ENCODE measurements at places on chromosomes 12 and 14. TPM values are rescaled to one million over a fixed set of nuclear protein-coding genes. Genes with fewer than 3 reads are reported as not detected.

Gene PPP1R36
- 0.42 TPM for total RNA-seq

Gene FAM234B
- total RNA-seq = 5.2 TPM

Gene TPH2
- not detected for total RNA-seq

Gene FGFR1OP2
- total RNA-seq = 55.2 TPM

Gene STXBP6
- 1.8 TPM for total RNA-seq

Gene RAD51AP1
- total RNA-seq = 2.8 TPM

Gene SPRYD4
- total RNA-seq = 3.6 TPM

Gene CD163
- 229 TPM for total RNA-seq

Gene GPRC5A
- total RNA-seq = 36.6 TPM

Gene SAMD15
- 0.42 TPM for total RNA-seq

Gene TAS2R20
- 4.8 TPM for total RNA-seq

Gene MYH6
- total RNA-seq = not detected

Gene KRT83
- not detected for total RNA-seq

- no peak for DNase-seq
Measured at GRCh38 chr14:74478996-74479635, 14.0 kb downstream of the NPC2 start.

GRCh38 chr14:91249841-91250616, 5.5 kb upstream of the GPR68 start:
- DNase-seq = no peak

DNA sequence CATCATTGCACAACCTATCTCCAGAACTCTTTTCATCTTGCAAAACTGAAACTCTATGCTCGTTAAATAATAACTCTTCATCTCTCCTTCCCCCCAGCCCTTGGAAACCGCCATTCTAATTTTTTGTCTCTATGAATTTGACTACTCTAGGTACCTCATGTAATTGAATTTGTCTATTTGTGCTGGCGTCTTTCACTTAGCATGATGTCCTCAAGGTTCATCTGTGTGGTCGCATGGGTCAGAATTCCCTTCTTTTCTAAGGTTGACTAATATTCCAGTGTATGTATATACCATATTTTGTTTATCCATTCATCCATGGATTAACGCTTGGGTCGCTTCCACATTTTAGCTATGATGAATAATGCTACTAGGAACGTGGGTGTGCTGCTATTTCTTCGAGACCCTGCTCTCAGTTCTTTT, 80.1 kb downstream of the PLXNC1 start:
- no peak for DNase-seq

- no peak for DNase-seq
Measured at GRCh38 chr12:77115471-77115870, 50.1 kb upstream of the E2F7 start.

- DNase-seq = no peak
Measured at GRCh38 chr12:65156366-65156841, 13.0 kb upstream of the LEMD3 start.

GRCh38 chr12:54932038-54932437, 52.5 kb downstream of the TESPA1 start:
- no peak for DNase-seq

GRCh38 chr12:27552886-27553560, 29.0 kb downstream of the PPFIBP1 start:
- no peak for DNase-seq

DNA sequence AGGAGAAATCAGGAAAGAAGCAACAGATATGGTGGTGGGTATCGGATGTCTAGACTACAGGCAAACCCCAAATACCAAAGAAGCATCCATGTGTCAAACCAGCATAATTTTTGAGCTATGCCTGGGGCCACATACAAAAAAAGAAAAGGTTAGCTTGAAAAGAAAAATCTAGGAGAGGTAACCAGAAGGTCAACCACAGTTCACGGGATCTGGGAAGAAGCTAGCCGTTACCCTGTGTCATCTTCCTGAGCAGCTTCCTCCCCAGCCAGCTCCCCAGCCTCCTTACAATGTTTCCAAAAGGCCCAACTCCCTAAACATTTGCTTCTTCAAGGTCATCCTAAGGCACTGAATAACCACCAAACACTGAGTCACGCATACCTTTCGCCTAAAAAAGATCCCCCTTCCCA, 3.1 kb downstream of the SINHCAF start:
- DNase-seq = no peak

- DNase-seq = no peak
Measured at GRCh38 chr12:12555656-12556055, 7.0 kb downstream of the DUSP16 start.

DNA sequence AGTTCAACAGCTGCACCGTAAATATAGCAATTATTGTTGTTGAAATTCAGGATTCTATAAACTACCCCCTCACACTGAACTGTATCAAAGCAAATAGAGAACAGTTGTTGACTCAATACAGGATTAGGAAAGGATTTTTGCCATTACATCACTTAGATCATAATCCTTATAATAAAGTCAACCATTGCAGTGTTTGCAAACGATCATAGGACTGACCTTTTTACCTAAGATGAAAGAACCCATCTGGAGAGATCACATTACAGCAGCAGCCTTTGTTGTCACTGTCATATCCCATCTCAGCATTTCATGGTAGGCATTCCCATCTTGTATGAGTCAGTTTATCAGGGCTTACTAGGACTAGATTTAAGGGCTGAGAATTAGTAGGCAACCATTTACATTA, 96.1 kb downstream of the IPO8 start:
- no peak for DNase-seq

DNA sequence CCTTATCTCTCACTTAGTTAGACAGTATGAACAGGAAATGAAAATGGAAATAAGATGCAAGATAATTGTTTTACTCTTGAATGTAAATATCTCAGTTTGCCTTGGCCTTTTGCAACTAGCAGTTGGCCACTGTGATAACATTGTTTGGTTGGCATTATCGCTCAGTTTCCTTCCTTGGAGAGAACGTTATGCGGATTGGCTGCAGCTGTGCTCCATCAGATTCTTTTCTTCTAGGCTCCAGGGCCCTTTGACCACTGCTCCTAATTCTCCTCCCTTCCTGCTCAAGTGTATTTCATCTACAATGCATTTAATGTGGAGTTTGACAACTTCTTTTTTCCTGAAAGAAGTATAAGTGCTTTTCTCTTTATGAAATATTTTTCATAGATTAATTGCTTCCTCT, 284.2 kb downstream of the ADAMTS20 start:
- DNase-seq = no peak

GRCh38 chr14:61329478-61330051, 8.2 kb downstream of the PRKCH start:
- DNase-seq = no peak

- DNase-seq = no peak
Measured at GRCh38 chr12:45416126-45416525, 200.2 kb downstream of the ANO6 start.

DNA sequence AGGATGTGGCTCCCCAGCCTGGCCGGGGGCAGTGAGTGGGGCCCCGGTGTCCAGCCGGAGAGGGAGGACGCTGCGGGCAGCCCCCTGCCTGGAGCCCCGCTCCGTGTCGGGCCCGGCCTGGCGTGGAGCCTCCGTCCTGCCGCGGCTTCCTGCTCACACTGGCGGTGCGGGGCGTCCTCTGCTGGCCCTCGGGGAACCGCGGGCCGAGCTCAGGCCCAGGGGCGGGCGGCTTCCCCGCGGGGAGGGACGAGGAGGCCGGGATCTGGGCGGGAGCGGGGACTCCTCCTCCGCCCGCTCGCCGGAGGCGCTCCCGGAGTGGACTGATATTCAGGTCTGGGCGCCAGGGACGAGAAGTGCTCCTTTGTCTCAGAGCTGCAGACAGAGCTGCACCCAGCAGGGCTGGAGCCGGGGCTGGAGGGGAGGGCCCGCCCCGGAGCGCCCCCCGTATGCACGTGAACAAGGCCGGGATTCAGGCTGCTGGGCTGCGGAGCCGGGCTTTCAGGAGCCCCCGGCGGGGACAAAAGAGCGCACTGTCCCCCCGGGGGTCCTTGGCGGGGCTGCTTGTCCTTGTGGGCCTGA, 2.2 kb downstream of the MMP17 start:
- DNase-seq = peak; percentile 83

- no peak for DNase-seq
Measured at GRCh38 chr12:113467502-113468364, 3.9 kb downstream of the LHX5 start.

DNA sequence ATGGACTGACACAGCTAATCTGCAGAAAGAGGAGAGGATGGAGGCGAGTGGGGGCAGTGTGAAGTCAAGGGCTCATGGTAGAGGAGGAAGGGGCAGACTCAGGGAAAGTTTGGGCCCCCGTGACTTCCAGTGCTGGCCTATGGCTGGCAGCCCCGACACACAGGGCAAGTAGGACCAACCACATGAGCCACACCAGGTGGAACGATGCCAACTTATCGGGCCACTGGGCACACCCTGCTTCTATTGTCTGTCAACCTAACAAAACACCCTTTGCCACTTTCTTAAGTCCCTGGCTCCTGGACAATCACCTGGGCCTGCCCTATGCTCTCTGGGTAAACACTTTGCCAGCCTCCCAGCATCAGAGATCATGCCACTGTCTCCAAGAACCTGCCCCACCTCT, 65.2 kb upstream of the PSMC1 start:
- no peak for DNase-seq

- peak; percentile 72 for DNase-seq
Measured at GRCh38 chr14:100292776-100293461, 13.3 kb downstream of the SLC25A29 start.

- DNase-seq = no peak
Measured at GRCh38 chr12:91119089-91119488, 7.8 kb upstream of the LUM start.

DNA sequence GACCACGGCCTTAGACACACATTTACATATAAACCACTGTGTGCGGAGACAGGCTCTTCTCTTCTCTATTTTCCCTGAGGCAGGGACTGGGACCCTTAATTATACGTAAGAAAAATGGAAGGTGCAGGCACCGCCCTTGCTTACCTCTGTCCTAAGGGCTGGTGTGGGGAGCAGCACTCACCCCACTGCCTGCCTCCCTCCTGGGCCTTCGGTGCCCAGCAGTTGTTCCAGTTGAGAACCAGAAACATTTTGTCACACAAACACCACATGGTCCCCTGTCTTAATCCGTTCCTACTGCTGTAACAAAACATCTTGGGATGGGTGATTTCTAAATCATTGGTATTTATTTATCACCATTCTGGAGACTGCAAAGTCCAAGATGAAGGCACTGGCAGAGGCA, 192.7 kb upstream of the DIO3 start:
- no peak for DNase-seq

DNA sequence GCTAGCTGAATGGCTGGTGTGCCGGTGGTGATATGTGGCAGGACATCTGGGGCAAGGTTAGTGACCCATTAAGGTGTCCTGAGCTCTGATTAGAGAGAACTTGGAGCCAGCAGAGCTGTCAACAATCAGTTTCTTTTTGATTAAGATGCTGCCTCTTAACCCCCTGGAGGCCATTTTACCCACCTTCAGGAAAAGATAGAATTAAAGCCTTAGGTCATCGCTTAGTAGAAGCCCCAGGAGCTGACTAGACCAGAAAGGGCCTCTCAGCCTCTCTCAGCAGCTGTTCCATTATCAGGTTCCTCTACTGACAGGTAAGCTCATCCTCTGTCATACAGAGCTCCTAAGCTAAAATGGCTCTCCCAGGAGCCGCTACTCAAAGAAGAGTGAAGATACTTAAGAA, 339.0 kb downstream of the FUT8 start:
- no peak for DNase-seq

- no peak for DNase-seq
Measured at GRCh38 chr14:29391801-29392200, 535.8 kb downstream of the PRKD1 start.

- DNase-seq = no peak
Measured at GRCh38 chr12:44334347-44334746, 498.5 kb downstream of the TMEM117 start.

DNA sequence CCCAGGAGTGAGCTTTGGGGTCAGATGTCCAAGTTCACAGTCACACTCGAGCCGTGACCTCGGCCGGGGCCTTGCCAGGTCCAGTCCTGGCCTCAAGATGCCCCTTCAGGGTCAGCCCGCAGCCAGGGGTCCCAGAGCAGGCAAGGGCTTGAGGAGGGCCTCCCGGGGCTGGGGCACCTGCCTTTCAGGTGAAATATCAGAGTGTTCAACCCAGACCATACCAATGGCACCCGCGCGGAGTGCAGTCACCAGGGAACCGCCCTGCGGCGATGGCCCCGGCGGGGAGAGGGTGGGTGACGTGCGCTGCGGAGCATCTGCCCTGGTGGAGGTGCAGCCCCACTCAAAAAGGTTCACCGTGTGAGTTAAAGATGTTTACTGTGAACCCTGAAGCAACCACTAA, 16.9 kb downstream of the LRCOL1 start:
- DNase-seq = peak; percentile 32

- no peak for DNase-seq
Measured at GRCh38 chr12:10027721-10028120, 2.8 kb upstream of the CLEC9A start.

- no peak for DNase-seq
Measured at GRCh38 chr12:127300075-127300474, 966.9 kb upstream of the TMEM132C start.

GRCh38 chr14:75221797-75222196, 45.4 kb upstream of the TMED10 start:
- no peak for DNase-seq

DNA sequence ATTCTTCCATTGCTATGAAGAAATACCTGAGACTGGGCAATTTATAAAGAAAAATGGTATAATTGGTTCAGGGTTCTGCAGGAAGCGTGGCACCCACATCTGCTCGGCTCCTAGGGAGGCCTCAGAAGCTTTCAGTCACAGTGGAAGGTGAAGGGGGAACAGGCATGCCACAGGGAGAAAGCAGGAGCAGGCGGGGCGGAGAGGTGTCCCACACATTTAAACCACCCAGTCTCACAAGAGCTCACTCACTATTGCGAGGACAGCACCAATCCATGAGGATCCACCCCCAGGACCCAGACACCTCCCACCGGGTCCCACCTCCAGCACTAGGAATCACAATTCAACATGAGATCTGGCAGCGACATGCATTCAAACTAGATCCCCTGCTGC, 56.0 kb upstream of the C14orf180 start:
- DNase-seq = no peak

DNA sequence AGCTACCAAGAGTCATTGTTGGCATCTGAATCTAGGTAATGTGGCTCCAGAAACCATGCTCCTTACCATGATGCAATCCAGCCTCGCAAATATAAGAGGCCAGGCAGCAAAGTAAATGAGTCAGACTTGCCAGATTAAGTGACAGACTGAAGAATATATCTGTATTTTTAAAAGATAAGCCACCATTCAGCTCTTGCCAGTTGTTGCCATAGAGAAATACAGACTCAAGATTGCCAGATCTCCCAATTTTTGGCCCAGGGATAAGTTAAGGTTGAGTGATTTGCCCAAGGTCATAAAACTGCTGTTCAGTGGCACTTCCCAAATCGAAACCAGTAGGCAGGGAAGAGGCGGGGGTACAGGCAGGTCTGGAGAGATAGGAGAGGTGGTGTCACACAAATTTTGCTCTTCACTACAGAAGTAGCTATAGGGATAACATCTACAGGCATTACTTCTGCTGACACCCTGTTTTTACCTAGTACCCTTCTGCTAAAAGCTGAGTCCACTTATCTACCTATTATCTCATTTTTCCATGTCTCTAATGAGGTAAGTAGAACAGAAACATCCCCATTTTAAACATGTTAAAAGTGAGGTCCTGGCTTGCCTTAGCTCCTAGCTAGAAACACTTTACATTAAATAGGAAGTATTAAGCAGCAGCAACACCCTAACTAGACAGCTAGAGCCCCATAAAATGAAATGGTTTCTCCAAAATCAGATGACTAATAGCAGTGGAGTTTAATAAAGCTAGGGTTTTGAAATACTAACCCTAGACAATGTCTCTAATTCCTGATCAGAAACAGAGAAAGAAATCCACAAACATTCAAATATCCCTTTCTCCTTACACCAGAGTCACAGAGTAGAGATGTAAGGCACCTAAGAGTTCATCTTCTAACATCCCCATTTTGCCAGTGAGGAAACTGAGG, 19.5 kb downstream of the DCAF5 start:
- DNase-seq = no peak

GRCh38 chr14:104348741-104349140, 210.4 kb downstream of the KIF26A start:
- DNase-seq = no peak

Data from aorta (tissue), 5 donors.